Hair follicular keratinocyte (primary cell): ENCODE measurements at places on chromosomes 12 and 14. TPM values are rescaled to one million over a fixed set of nuclear protein-coding genes. Genes with fewer than 3 reads are reported as not detected.

The AMN gene
- 0.15 and 0.70 TPM in 2 replicates for total RNA-seq

The STAC3 gene
- 0.11 TPM in 1 of 2 replicates, not detected in the other for total RNA-seq

The RPL10L gene
- not detected in 2 replicates for total RNA-seq

The TAS2R9 gene
- total RNA-seq: not detected in 2 replicates

The CDK2 gene
- 27.1 and 50.3 TPM in 2 replicates for total RNA-seq

The DBX2 gene
- total RNA-seq: not detected in 2 replicates

The SLC6A15 gene
- 36.3 and 37.3 TPM in 2 replicates for total RNA-seq

The PLEK2 gene
- 370 and 371 TPM in 2 replicates for total RNA-seq
